ENCODE measurements at places on chromosomes 6 and 20. TPM values are rescaled to one million over a fixed set of nuclear protein-coding genes. Genes with fewer than 3 reads are reported as not detected.

- DNase-seq = peak; percentile 25
Observed at GRCh38 chr6:44386929-44387345, 569 bp upstream of the CDC5L start.

- no peak for DNase-seq
Observed at GRCh38 chr20:37418591-37419109, 72.7 kb downstream of the SRC start.

GRCh38 chr6:157505912-157506491 is 125.0 kb downstream of the ZDHHC14 start:
- no peak for DNase-seq

GRCh38 chr6:31363811-31364210 is 6.8 kb upstream of the HLA-B start:
- no peak for DNase-seq

GRCh38 chr6:16698997-16699868 is 62.0 kb downstream of the ATXN1 start:
- no peak for DNase-seq

DNA sequence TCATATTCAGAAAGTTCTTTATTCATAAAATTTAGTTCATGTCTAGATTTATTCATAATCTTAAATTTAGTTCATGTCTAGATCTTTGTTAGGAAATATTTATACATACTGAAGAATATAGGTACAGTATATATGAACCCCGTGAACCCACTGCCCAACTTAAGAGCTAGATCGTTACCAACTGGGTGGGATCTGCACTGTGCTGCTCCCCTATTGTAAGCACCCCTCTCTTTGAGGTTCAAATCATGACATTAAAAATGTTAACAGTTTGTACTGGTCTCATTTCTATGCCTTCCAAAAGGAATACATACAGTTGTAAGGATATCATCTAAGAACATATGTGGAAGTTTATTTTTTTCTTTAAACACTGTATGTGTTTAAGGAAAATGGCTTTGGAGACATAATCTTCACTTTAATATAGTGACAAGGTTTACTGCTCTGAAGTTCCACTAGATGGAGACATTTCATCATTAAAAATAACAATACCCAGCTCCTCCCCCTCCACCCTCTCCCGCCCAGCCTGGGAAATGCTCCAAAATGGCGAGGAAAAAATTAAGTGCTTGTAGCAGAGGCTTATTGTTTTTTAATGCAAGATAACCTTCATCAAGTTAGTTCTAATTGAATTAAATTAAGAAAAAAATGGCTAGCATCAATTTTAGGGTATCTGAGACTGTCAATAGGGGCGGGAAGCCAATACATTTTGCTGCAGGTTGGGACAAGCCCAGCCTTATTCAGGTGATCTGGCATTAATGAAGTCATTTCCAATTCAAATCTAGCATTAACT is 104.1 kb upstream of the TRAF3IP2 start:
- DNase-seq = peak; percentile 76

- no peak for DNase-seq
Observed at GRCh38 chr20:33373735-33374605, 27.3 kb downstream of the CDK5RAP1 start.

GRCh38 chr6:167407239-167408064 is 82.6 kb downstream of the TTLL2 start:
- no peak for DNase-seq

DNA sequence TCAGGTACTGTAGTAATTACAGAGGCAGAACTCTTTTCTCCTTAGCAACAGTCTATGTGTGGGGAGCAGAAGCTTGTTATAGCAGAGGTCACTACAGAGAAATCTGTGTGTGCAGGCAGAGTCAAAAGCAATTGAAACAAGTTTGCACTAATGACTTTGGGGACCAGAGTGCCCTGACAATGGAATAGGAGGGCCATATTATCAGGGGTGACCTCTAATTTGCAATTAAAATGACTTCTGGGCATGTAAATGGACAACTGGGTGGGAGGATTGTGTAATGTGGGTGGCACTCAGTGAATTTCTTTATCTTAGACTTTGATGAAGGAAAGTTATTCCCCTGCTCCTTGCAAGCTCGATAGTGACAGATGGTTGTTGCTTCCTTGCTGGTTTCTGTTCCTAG is 127.2 kb downstream of the PLCB4 start:
- no peak for DNase-seq

DNA sequence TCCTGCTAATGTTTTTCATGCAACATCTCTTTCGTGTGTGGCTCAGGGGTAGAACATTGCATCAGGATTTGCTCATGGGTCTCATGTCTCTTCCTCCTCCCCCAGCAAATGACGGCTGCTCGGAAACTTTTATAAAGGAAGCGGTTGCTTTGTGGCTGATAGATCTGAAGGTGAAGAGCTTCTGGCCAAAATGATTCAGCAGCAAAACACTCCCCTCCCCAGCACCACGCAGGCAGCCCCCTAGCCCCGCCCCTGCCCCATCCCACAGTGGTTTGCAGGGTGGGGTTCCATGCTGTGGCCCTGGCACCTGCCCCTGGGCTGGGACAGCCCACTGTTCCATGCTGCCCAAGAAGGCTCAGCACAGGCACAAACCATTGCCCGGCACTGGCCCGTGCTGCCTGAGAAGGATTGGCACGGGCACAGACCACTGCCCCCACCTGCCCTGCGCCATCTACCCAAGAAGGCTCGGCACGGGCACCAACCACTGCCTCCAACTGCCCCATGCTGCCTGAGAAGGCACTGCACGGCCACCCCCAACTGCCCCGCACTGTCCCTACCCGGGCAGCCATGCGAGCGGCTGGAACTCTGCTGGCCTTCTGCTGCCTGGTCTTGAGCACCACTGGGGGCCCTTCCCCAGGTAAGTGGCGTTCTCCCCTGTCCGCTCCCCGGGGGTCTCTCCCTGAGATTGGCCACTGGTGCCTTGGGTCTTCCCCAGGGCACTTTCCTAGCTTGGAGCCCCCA is at the start of gene CST7:
CST7 (plus strand) TSS at position 331 of the 741 bp plus-strand sequence; CDS start at position 568, 237 bp downstream.
- DNase-seq = peak; percentile 33

DNA sequence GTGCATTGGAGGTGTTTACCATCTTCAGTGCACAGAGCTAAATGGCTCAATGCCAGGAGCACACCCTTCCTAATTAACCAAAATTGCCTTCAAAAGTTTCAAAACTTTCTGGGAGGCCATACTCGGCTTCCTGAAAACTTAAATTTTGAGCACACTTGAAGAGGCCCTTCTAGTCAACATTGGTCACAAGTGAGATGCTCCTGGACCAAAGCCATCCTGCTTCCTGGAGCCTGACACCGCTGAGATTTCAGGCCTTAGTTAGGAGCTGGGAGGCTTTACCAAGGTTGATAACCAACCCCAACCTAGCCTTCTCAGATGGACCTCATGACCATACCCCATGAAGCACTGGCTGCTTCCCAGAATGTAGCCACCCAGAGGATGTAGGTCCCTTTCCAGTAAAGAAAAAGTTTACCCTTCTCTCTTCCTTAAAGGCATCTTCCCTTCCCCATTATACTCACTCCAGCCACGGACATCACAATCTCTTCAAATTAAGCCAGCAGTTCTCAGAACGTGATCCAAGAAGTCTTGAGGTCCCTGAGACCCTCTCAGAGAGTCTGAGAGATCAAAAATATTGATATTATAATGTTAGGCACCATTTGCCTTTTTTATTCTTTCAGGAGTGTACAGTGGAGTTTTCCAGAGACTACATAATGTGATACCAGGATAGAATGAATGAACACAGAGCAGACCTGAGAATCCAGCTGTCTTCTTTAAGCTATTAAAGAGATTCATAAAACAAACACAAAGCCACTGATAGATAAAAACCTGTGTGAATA is 32.8 kb upstream of the SPTLC3 start:
- no peak for DNase-seq

DNA sequence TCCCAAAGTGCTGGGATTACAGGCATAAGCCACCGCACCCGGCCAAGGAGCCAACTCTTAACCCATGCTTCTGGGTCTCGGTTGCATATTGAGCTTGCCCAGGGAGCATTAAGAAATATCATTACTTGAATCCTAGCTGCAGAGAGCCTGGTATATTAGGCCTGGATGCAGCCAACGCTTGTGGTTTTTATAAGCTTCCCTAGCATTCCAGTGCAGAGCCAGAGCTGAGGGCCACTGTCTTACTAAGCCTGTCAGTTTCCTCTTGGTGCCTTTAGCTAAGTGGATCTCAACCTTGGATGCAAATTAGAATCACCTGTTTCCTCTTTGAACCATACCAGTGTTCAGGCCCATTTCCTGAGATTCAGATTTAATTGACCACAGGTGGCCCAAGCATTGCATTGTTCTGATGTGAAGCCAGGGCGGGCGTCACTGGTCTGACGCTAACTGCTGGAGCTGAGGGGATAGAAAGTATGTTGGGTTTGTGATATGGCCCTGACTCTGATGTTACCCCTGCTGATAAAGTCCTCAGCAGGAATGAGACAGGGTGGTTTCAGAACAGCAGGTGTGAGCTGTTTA is 76.3 kb downstream of the BTBD3 start:
- no peak for DNase-seq

- no peak for DNase-seq
Observed at GRCh38 chr6:94041945-94042709, 622.8 kb upstream of the EPHA7 start.

DNA sequence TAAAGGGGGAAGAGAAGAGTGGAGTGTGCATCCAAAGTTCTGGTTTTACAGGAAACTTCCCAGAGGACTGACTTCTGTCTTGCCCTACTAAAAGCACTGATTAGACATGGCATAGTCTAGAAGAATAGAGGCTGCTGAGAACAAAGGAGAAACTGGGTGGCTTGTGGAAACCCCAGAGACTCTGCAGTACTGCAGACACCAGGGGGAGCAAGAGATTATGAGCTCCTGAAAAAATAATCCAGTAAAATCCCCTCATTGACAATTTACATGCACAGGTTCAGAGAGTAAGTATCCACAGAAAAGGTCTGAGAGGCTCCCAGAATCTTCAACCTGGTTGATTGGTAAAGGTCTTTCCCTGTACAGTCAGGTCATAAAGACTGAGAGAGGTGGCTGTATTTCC is 48.7 kb upstream of the CLVS2 start:
- no peak for DNase-seq

DNA sequence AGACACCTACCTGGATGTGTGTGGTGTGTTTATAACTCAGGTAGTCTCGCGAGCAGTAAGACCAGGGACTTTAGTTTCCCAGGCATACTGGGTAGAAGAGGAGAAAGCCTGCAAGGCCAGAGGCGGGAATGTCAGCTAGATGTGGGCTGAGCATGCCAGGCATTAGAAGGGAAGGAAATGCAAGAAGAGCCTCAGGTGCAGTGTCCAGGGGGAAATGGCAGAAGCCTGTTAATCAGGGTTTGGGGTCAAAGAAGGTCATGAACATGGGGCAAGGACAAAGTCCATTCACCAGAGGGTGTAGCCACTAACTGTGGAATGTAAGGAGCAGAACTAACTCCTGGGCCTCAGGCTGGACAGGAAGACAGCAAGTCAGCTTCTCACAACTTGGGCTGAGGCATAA is 305.0 kb downstream of the SMOC2 start:
- DNase-seq = no peak

DNA sequence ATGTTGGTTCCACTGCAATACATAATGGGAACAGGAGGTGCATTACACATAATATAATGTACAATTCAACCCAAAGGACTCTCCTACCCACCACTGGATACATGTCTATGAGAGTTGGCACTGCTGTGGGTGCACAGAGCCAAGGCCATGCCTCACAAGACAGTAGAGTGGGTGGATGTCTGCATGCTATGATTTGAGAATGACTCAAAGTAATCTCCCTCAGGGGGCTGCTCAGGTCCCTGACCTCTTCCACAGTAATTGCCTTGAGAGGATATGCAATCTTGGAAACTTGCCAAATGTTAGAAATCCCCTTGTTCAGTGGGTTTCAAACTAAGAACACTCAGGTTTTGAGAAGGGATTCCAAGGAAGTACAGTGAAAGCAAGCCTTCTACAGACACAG is 79.0 kb downstream of the ANKEF1 start:
- no peak for DNase-seq

- no peak for DNase-seq
Observed at GRCh38 chr20:9225879-9226278, 157.0 kb downstream of the PLCB4 start.

DNA sequence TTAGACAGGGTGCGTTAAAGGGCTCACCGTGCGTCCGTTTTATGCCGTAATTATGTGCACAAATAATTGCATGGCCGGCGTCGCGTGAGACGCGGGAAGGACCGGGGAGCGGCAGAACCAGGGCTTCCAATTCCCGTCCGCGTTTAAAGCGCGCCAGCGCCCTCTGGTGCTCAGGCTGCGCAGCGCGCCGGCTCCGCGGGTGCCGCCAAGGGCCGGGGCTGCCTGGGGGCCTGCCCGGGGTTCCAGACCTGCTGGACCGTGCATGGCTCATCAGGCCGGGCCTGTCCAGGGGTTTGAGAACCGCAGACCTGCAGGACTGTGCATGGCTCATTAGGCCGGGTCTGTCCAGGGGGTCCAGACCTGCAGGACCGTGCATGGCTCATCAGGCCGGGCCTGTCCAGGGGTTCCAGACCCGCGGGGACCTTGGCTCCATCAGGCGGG is 369.0 kb downstream of the THBS2 start:
- peak; percentile 75 for DNase-seq

DNA sequence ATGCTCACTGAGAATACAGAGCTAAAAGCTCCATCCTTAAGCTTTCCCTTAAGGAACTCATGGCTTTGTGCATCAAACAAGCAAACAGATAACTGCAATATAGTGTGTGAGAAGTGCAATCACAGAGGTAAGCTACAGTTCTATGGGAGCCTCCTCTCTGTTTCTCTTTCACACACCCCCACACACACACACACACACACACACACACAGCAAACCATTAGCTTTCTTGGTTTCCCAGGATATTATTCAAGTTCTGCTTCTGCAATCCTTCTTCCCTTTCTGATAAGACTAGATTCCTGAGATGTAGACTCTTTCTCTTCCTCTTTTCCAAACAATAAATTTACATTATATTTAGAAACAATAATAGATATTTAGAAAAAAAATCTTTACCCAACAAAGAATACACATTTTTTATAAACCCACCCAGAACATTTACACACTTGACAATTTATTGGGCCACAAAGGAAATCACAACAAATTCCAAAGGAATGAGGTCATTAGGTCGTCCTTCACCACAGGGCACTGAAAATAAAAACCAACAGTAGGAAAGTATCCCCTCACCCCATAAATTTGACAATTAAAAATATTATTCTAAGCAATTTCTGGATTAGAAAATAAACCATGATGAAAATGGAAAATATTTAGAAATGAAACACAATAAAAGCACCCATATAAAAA is 9.3 kb upstream of the GFOD1 start:
- DNase-seq = no peak

DNA sequence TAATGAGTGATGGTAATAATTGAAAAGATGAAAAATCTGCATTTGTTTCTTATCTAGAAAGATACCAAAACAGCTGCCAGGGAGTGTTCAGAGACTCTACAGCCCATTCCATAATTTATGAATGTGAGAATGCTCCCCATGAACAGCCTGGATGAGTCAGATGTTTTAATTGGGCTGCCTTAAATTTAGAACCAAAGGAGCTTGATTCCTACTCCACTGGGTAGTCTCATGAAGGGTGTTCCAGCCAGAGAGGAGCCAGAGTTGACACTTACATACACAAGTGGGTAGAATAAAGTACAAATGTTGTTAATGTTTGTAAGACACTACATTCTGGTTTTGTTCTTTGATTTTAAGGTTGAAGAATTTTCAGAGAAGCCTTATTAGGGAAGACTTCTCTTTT is 158.7 kb upstream of the PRND start:
- DNase-seq = no peak

Gene IRAK1BP1
- 4.9 TPM for total RNA-seq

Gene C20orf204
- 0.29 TPM for total RNA-seq

Gene FGD2
- total RNA-seq = 3.6 TPM

Gene COL20A1
- total RNA-seq = not detected

Gene LRRC1
- 49.6 TPM for total RNA-seq

Gene PSORS1C2
- total RNA-seq = not detected

Gene SLC17A1
- total RNA-seq = not detected

Gene PACRG
- total RNA-seq = 1.7 TPM

All from colonic mucosa (tissue), 4 donors.